ENCODE measurements at places on chromosomes 16 and 17. TPM values are rescaled to one million over a fixed set of nuclear protein-coding genes. Genes with fewer than 3 reads are reported as not detected.

EVPLL gene
- not detected for total RNA-seq

- no peak for DNase-seq
Observed at GRCh38 chr16:49049191-49049590, 232.4 kb downstream of the CBLN1 start.

MGAT5B gene
- total RNA-seq = 23.7 TPM

GPR139 gene
- total RNA-seq = 1.4 TPM

Measured in occipital lobe (tissue), 3 donors.